ENCODE measurements at places on chromosomes 12 and 14. TPM values are rescaled to one million over a fixed set of nuclear protein-coding genes. Genes with fewer than 3 reads are reported as not detected.

DNA sequence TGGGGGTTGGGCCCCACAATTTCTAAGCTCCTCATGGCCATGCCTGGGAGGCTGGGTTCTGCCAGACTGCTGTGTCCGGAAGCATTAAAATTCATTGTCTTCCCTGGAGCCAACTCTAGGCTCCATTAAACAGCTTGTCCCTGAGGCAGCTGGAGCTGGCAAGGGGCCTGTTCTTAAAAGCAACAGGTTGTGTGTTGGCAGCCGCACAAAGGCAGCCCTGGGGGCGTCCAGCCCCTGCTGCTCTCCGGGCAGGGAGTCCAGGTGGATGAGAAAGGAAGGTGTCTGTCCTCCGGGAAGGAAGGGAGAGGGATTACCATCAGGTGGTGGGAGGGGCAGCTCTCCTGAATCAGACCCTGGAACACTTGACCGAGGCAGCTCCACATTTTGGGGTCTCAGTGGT lies 98.9 kb downstream of the CHST11 start:
- peak; percentile 66 for DNase-seq

GRCh38 chr14:71346685-71347084 lies 439.4 kb downstream of the PCNX1 start:
- DNase-seq = no peak

DNA sequence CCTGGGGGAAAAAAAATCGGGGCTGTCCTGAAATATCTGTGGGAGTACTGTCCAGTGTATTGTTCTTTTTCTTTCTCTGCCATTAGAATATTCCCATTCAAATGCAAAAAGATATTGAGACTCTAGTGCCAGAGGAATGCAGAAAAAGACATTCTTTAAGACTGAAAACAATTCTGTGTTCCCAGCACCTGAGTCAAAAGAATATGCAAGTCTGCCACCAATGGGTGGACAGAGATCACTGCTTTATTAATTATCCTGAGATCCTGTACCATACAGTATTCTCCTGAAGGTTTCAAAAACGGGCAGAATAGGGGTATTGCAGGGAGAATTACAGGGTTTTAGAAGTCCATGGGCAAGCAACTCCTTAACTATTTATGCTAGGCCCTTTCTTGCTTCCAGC lies 361.8 kb downstream of the C12orf50 start:
- no peak for DNase-seq

DNA sequence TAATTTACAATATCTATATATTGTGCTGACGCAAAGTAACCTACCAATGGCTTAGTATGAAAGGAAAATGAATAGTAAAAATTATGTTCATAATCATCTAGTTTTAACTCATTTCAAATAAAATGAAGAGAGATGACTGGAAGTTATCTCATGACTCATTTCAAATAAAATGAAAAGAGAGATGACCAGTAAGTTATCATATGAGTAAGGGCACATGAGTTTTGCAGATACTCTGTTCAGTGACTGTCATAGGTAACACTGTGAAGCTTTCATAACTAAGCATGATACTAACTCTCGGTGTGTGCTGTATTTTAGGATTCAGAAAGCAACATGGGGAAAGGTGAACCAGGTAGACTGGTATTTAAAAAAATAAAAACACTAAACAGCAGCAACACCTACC lies 364.5 kb upstream of the DIO2 start:
- DNase-seq = no peak

Gene SETD1B
- 16.5 TPM for total RNA-seq

All from thyroid gland (tissue), 4 donors.